Activated naive CD4-positive, alpha-beta T cell treated with Interleukin-2 at 50 U/mL for 16 hours (primary cell): ENCODE measurements at places on chromosomes 1 and 21.

- no peak for DNase-seq
Measured at GRCh38 chr1:82090104-82090503, 289.4 kb downstream of the ADGRL2 start.

DNA sequence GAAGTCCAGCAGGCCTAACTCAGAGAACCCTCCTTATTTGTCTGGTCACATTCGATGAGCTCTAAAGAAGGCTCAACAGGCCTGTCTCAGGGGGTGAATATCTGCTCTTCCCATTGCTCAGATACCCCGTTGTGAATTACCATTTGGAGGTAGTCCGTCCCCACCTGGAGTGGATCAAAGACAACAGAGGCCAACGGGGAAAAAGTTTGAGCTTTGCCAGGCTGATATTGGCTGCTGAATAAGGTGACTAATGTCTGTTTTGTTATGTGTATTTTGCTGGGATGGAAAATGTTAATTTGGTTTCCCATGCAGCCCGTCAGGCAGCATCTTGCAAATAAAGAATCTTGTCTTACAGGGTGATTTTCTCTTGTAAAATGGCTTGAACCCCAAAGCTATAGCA, 69.2 kb upstream of the EPS8L3 start:
- DNase-seq: no peak

- no peak for DNase-seq
Measured at GRCh38 chr1:213605732-213606131, 382.0 kb upstream of the PROX1 start.

DNA sequence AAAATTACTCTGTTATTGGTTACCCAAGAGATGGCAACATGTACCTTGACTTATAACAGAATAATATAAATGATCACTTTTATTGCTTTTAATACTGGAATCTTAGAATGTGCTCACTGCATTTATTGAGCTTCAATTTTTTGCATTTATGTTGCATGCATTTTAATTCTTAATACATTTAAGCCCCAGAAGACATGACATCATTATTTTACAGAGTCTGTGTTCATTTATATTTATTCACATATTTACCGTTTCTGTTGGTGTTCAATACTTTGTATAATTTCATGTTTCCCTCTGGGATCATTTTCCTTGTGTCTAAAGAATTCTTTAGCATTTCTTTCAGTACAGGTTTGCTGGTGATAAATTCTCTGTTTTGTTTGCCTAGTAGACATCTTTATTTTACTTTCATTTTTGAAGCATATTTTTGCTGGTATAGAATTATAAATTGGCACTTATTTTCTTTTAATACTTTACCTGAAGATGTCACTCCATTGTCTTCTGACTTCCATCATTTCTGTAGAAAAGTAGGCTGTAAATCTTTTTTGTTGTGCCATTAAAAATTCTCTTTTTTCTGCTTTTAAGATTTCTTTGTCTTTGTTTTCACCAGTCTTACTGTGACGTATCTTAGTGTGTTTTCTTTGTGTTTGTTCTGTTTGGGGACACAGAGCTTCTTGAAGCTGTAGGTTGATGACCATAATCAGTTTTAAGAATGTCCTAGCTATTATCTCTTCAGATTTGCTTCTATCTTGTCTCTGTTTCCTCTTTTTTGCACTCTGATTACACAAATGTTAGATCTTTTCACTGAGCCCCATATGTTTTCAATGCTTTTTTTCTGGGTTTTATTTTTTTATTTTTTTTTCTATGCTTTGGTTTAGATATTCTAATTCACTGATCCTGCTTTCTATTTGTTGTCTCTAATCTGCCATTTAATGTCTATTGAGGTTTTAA, 26.9 kb downstream of the DISP3 start:
- no peak for DNase-seq

DNA sequence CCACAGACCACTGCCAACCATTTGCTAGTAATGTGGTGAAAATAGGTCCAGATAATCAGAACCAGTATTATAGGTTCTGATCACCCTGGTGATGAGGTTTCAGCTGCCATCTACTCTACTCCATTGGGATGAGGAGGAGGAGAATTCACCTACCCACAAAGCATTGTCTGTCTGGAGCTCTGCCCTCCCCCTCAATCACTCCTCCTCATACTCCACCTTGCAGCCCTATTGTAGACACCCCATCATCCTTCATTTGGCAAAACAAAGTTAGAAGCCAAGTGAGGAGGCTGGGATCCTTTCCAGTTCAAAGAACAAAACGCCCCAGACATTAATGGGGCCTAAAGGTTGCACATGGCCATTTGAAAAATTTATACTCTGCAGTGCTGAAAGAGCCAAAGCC, 157.4 kb upstream of the L1TD1 start:
- no peak for DNase-seq

GRCh38 chr1:7043719-7044535, 258.7 kb downstream of the CAMTA1 start:
- no peak for DNase-seq

GRCh38 chr1:151070474-151071276, at the start of gene GABPB2:
Gene GABPB2, plus strand, starts transcription at chr1:151070761. Its CDS starts 17,429 bp downstream, at chr1:151088190.
- DNase-seq: peak; percentile 89

- no peak for DNase-seq
Measured at GRCh38 chr1:190303501-190303900, 174.2 kb downstream of the BRINP3 start.

- no peak for DNase-seq
Measured at GRCh38 chr1:244271691-244272308, 179.9 kb downstream of the ADSS2 start.

DNA sequence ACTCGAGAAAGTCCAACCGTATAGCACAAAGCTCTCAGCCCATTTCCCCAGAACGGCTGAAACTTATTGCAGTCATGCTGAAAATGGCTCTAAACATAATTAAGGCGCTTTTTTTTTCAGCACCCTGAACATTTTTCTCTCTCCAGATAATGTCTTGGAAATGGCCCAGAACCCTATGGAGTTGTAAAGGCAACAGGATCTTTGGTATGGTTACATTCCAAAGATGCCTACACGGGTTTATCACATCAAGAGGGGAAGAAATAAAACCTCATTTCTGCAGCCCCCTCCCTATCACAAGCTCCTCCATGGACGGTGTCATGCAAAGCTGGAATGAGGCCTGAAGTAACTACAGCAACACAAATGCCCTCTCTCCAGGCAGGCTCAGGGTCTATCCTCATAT, 126.4 kb upstream of the GALNT2 start:
- DNase-seq: no peak

DNA sequence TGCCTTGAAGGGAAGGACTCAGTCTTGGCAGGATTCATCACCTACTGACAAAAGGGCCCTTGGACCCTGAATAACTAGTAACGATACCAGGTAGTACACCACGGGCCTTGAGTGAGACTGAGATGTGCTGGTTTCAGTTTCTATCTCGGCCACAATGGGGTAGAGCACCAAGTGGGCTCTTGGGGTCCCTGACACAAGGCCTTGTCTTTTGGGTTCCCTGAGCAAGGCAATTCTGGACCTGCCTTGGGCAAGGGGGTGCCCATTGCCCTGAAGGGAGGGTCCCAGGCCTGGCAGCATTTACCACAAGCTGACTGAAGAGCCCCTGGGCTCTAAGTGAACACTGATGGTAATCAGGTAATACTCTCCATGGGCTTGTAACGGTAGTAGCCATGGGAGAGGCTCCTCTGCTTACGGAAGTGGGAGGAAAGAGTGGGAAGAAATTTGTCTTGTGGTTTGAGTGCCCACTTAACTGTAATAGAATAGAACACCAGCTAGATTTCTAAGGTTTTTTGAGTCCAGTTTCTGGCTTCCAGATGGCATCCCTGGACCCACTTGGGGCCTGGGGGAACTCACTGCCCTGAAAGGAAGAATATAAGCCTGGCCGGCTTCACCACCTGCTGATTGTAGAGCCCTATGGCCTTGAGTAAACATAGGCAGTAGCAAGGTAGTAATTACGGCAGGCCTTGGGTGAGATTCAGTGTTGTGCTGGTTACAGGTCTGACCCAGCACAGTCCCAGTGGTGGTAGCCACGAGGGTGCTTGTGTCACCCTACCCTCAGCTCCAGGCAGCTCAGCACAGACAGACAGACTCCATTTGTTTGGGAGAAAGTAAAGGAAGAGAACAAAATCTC, 58.5 kb downstream of the WDR4 start:
- DNase-seq: no peak

GRCh38 chr1:115246526-115246925, 91.5 kb downstream of the NGF start:
- DNase-seq: no peak

- peak; percentile 12 for DNase-seq
Measured at GRCh38 chr1:61318319-61319125, 236.2 kb downstream of the NFIA start.

- no peak for DNase-seq
Measured at GRCh38 chr1:42420911-42421585, 34.8 kb downstream of the ZMYND12 start.

- DNase-seq: no peak
Measured at GRCh38 chr21:29074007-29074376, 544 bp upstream of the CCT8 start.

- DNase-seq: no peak
Measured at GRCh38 chr21:14918527-14918926, 146.3 kb downstream of the NRIP1 start.

GRCh38 chr1:43367904-43368645, at the start of gene ELOVL1:
Gene ELOVL1, minus strand, starts transcription at chr1:43368011. Its CDS starts 2,402 bp downstream, at chr1:43365609.
- peak; percentile 89 for DNase-seq

DNA sequence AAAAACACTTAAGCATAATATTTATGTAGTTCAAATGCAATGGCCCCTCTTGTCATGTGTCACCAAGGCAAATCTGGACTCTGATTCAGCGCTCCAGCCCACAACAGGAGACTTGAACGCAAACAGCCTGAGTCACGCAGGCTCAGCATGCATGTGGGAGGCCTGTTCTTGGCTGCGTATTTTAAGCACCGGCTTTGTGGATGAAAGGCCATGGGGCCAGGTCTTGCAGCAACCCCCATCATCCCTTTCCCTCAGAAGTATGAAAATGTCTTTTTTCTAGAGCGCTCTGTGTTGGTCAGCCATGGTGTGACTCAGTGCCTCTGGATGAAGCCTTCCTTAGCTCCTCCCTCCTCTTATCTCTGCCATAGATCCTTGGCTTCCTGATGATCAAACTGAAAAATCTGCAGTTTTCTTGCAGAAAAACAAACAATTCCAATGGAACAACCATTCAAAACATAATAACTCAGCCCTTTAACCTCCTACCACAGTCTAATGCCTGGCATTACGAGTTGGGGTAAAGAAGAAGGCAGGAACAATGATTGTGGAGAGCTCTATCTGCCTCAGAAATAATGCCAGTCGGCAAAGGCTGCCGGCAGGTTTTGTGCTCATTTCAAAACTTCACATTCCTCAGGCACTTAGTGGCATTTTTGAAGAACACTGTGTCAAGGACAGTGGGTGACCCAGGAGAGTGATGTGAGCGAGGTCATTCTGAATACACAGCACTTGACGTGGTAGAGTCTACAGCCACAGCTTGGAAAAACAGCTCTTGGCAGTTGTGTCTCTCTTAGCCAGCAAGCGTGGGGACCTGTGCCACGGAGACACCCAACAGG, 167.5 kb downstream of the CLIC6 start:
- DNase-seq: peak; percentile 64

GRCh38 chr1:229130028-229130668, 140.8 kb upstream of the RAB4A start:
- no peak for DNase-seq

- no peak for DNase-seq
Measured at GRCh38 chr1:164228928-164229327, 330.1 kb upstream of the PBX1 start.

- no peak for DNase-seq
Measured at GRCh38 chr1:2411801-2412394, 466 bp downstream of the PEX10 start.

DNA sequence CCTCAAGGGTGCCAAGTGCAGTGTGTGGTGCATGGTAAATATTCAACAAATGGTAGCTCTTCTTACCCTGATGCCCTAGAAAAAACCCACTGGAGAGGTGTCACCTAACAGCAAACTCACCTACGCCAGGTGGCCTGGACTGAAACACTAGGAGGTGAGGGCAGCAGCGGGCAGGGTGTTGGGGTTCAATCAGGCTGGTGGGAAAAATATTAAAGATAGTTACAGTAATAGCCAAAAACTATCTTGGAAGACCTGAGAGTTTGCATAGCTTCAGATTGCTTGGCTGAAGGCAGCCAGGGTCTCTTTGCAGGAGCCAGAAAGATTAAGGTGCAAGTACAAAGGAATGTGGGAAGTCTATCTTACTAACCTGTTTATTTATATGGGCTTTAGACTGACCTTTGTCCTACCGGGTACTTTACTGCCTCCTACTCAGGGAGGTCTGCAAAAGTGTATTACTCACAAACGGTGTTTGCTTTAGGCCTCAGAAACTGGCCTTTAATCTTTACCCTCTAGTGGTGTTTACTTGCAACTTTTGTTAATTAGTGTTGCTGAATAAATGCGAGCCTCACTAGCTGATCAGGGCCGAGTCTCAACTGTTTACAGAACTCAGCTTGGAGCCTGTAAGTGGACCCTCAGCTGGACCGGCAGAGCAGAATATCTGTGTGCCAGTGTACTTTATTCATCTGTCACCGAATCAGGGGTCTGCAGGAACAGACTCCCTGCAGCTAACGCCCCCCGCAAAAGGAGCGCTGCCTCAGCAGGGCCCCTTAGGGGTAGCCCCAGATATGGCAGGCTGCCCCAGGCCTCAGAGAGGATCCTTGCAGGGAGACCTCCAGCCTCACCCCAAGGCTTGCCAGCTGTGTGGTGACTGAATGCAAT, 63.9 kb downstream of the SYF2 start:
- DNase-seq: no peak

DNA sequence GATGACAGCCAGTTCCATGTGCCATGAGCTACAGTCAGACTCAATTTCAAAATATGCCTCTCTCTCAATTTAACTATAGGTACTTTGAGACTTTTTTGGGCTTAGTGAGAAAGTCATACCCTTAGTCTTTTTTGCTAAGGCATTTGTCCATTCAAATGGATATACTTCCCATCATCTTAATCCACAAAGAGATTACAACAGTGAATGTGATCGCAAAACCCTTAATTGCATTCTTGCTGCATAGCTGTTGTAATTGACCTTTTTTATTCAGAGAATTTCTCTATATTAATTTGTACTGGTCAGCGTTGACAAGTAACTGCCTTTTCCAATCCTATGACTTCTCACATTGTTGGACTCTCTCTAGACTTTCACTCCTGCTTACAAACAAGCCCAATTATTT, 38.6 kb upstream of the RGS18 start:
- DNase-seq: no peak

DNA sequence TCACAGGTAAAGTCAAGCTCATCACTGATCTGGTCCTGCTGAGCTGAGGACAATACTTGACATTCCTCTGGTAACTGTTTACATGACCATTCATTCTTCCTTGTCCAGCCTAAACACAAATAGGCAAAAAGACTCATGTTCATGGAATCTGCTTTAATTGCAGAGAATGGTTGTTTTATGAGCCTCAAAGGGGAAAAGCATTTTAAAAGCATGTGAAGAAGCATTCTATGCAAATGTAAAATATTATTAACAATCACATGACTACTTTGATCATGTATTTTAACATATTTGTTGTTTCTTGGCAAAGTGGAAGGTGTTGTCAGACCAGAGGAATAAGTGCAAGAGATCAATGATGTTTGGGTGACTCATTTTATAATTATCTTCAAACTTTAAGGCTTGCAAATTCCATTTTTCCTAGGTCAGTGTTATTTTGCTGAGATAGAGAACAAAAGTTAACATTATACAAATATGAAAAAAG, 133.7 kb downstream of the RUNX1 start:
- no peak for DNase-seq
